H9 (cell line): ENCODE measurements at places on chromosomes 12 and 14.

DNA sequence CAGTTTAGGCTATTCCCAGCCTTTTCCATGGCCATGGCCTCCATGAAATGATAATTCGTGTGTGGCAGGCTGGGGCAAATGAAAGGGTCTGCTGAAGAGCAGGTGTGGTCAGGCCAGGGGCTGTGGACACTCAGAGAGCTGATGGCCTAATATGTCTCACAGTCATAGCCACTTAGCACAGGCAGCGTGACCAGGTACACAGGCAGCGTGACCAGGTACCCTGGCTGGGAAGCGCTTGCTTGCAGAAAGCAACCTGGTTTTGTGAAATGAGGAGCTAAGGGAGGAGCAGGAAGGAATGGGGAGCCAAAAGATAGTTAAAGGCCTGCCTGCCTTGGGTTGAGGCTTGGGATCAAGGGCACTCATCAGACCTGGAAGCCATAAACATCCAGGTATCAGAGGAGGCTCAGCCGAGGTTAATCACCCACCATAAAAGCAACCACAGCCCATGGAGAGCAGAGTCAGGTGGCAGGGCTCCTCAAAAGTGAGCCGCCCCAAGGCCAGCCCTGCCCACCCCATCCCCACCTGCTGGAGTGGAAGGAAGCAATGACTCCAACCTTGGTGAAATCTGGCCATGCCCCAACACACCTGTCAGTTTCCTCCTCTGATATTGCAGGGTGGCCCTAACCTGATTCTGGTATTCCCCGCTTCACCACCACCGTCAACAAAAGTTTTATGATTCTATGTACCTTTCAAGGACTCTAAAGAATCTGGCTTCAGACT, 8.0 kb upstream of the KRT8 start:
- no peak for DNase-seq

DNA sequence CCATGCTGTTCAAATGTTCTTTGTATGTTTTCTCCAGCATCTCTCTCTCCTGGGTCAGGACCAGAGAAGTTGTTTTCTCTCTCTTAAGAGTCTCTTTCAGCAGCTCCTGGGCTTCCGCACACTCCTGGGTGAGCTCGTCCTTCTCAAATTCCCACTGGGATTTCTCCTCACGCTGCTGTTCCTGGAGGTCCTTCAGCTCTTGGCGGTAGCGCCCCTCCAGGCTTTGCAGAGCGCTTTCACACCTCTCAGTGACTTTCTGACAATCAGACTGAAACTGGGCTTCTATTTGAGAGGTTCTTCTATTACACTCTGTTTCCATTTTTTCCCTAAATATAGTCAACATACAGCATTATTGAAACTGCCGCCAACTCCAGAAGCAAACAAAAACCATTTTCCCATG, 72.7 kb downstream of the NIN start:
- DNase-seq, result no peak

DNA sequence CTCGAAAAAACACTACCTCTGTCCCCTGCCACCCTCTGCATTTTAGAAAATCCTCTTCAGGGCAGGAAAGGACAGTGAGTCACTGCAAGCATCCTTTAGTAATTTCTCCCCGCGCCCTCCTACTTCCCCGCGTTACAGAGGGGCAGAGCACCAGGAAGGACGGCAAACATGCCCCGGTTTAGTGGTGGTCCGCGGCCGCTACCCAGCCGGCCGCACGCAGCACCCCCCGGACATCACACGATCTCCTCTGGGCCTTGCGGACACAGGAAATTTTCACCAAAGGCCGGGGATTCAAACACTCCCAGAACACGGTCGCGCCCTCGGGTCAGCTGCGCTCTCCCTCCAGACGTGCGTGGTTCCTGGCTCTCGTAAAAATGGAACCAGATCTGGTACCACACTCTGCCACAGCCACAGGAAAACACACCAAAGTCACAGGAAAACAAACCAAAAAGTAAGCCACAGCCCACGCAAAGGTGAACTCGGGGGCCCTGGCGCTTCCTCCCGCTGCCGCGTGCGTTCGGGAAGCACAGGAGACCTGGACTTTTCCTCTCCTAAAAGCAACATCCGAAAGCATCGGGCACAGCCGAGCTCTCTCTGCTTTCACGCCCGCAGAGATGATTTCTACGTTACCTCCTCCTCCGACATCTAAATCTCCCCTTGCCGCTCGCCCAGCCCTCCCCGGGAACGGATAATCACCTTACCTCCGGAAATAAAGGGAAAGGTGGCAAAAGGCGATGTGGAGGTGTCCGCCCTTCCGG, 839 bp downstream of the SLC38A1 start:
- DNase-seq, result no peak

DNA sequence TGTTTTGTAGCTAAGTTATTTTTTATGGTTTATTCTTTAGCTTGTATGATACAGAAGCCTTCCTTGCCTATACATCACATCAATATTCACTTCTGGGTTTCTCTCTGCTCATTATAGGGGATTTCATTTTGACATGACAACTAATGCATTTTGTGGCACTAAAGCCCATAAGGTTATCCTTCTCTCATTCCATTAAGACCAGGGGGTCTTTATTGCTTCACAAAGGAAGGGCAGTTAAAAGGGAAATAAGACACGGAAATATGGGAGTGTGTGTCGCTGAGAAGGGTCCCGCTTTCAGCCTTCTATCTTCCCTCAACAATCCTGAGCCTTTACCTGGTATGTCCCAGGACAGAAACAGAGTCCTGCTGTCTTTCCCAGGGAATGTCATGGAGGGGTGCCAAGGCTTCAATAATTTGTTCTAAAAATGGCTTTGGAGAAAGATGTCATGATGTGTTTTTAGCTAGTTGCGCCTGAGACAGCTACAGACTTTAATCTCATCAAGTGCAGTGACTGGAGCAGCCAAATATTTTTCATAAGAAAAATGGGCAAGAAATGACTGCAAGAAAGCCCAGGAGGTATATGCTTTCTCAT, 1145.4 kb upstream of the TMEM132C start:
- DNase-seq, result no peak

GRCh38 chr12:104458694-104459367, 2.1 kb downstream of the CHST11 start:
- no peak for DNase-seq

GRCh38 chr14:82796086-82796485, 1262.4 kb upstream of the SEL1L start:
- DNase-seq, result no peak
